ENCODE measurements at places on chromosomes 3 and 15.

- DNase-seq: no peak
Observed at GRCh38 chr3:113741086-113741485, 5.0 kb downstream of the NAA50 start.

GRCh38 chr3:182388506-182388905 is 404.8 kb upstream of the ATP11B start:
- DNase-seq: no peak

GRCh38 chr3:54168451-54168850 is 46.1 kb downstream of the CACNA2D3 start:
- DNase-seq: no peak

GRCh38 chr3:179067839-179068238 is 3.8 kb downstream of the ZMAT3 start:
- no peak for DNase-seq

Measured in fibroblast of skin of right biceps (primary cell).